ENCODE measurements at places on chromosomes 7 and 10.

DNA sequence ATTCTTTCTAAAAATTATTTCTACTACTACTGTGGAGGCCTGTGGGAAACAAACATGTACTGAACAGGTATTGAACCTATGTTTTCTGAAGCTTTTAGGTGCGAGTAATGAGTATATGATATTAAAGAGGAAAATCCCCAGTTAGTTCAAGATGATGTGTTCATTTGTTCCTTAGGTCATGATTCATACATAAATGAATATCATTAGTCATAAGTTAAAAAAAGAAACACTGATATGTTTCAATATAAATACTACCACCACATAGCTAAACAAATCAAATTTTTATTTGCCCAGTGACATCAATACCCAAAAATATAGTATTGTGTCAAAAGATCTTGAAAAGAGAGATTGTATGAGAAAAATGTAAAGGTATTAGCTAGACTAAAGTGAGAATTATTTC is 210.7 kb upstream of the GNAI1 start:
- no peak for DNase-seq

DNA sequence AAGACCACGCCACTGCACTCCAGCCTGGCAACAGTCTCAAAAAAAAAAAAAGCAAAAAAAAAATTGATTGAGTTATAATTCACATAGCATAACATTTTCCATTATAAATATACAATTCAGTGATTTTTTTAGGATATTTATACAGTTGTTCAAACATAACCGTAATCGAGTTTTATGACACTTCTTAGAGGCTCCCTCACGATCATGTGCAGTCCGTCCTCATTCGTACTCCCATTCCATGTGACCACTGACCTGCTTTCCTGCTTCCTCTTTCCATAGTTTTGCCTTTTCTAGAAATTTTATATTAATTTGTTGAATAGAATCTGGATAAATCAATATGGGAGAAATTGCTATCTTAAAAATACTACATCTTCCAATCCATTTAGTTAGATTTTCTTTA is 45.7 kb downstream of the VTI1A start:
- DNase-seq: no peak

DNA sequence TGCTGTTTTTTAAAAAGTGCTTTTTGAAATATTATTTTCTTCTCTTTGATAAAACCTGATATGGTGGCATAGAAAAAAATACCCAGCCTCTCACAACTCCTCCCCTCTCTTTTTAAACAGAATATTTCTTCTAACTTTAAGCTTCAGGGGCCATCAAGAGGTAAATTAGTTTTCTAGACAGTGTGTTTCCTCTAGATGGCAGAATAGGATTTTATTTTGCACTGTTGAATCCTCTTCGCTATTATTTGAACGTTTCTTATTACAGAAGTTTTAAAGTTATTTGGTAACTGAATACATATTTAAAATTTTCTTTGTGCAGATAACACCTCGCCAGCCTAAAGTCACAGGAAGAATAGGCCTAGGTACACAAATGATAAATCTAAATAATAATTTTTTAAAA is 30.3 kb downstream of the ARL5B start:
- no peak for DNase-seq

- no peak for DNase-seq
Measured at GRCh38 chr10:1406132-1406966, 331.0 kb downstream of the ADARB2 start.

- peak; percentile 39 for DNase-seq
Measured at GRCh38 chr10:32367793-32368453, 21.0 kb upstream of the EPC1 start.

DNA sequence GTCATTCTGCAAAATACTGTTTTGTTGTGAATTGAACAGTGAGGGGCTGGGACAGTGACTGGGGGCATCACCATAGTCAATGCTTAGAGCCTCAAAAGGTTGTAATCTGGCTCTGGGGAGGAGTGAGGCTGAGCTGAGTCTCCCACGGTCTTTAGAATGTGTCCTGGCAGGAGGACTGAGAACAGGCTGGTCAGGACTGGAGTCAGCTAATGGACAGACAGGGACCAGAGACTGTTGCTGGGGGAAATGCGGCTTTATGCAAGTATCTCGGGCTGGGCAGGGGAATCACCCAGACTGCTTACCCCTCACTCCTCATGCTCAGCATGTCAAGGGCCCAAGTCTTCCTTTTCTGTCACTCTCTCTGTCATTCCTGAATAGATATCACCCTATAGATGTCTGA is 346.5 kb downstream of the TYW1 start:
- no peak for DNase-seq

- DNase-seq: no peak
Measured at GRCh38 chr7:134443396-134444070, 15.4 kb downstream of the AKR1B1 start.

DNA sequence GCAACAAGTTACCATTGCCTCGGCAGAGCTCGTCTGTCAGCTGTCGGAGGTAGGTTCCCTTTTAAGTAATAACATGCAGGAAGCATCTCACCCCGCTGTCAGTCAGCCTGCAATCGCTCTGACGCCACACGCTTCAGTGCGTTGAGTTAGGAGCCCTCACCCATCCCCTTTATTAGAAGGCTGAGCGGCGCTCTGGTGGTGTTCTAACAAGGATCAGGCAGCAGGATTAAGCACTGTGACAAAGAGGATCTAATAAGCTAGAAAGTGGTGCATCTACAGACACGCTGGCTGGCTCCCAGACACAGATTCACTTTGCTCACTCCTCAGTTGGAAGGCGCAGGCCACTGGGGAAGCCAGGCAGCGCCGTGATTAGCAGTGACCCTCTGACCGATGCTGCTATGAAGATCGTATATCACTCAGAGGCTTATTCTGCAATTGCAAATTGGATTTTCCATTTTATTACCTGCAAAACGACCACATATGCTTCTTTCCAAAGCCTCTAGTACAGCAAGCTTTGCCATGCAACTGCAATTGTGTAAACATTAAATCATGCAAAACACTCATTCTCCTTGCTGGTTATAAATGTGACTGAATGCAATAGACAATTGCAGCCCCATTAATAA is 117.7 kb downstream of the RSU1 start:
- DNase-seq: no peak

- no peak for DNase-seq
Measured at GRCh38 chr10:110363572-110364411, 59.1 kb upstream of the SMNDC1 start.

All from NCI-H1048 (cell line).